Kidney (tissue), 22 donors: ENCODE measurements at places on chromosomes 5 and 9.
A peak's percentile ranks its signal among the peaks of the same experiment; 100 is the strongest.

- DNase-seq = no peak
Measured at GRCh38 chr9:116350213-116350612, 196.6 kb downstream of the PAPPA start.

GRCh38 chr5:154311362-154311761, 120.8 kb downstream of the GALNT10 start:
- no peak for DNase-seq

DNA sequence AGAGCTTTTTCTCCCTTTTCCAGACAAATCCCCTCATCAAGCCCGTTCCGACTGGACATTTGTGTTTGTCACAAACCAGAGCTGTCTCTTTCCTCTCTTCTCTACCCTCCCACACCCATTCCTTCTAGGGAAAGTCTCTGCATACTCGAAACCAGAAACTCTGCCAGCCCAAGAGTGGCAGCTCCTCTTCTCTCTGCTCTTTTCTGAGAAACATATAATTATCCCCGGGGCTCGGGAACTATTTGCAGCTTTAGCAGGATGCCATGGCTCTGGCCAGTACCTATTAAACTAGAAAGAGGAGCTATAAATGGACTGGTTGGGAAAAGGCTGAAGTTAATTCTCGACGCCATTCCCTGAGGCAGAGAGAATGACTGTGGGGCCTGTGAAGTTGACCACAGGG, 82.6 kb downstream of the SH3PXD2B start:
- no peak for DNase-seq

- no peak for DNase-seq
Measured at GRCh38 chr5:126680191-126680817, 79.6 kb downstream of the PHAX start.

GRCh38 chr5:33261305-33261704, 179.5 kb upstream of the TARS1 start:
- DNase-seq = no peak

GRCh38 chr5:102771435-102771834, 16.3 kb downstream of the PAM start:
- peak; percentile 42 for DNase-seq

DNA sequence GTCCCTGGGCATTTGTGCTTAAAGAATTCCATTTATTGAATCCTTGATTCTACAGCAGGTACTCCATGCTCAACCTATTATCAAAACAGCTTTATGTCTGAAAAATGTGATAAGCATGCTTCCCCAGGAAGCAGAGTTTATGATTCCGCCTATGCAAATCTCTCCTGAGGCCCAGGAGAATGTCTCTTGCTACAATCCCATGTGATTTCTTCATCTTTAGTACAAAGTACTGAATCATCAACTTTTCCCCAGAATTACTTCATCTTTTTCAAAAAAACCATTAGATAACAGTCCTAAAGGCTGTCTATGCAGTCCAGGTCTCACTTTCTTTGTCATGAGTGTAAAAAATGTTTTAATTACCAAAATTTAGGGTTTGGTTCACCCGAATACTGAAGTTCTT, 130.2 kb upstream of the ADAMTSL1 start:
- DNase-seq = no peak

DNA sequence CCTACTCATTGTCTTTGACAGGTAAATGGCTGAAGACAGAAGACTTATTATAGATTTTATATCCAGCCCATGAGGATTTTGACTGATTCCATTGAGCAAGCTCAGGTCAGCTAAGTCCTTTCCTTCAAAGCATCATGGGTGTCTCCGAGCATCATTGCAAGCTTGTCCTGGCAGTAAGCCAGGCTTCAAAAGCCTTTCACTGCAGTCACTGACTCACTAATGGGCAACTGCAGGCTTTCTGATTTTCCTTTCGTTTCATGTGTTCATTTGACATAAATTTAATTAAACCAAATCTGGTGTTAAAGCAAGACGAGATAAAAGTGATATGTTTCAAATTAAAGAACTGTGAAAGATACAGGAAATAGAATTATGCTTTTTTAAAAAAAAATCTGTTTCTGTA, 426.2 kb downstream of the ANXA1 start:
- DNase-seq = no peak

DNA sequence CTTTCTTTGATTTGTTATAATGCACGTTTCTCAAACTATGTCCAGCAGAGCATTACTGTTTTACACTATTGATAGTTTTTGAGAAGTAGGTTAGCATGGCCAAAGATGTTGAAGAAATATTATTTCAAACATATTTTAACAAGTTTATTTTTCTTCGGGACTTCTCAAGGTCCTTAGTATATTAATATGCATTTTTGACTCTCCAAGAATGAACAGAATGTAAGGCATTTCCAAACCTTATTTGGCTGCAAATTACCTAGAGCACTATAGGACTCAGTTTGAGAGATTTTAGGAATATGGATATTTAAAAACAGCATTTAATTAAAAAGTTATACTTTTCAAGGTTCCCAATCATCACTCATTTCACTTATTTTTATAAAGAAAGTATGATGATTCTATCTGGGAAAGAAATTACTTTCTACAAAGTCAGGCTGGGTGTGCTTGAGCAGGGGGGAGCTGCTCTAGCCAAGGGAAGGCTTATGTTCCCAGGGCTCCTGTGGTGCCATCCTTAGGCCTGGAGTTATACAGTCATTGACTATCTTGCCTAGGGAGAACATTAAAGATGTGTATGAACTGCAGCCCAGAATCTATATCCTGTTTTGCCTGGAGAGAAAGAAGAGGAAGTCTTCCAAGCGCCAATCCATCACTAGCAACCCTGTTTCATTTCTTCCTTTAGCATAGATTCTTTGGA, 27.6 kb upstream of the NREP start:
- no peak for DNase-seq

GRCh38 chr9:116639251-116639741, 47.8 kb upstream of the TRIM32 start:
- DNase-seq = no peak
